ENCODE measurements at places on chromosomes 12 and 14. TPM values are rescaled to one million over a fixed set of nuclear protein-coding genes. Genes with fewer than 3 reads are reported as not detected.

The P2RX2 gene
- 0.36 TPM for total RNA-seq

The HOXC6 gene
- total RNA-seq, result not detected

The SLC39A5 gene
- not detected for total RNA-seq

The KRT74 gene
- not detected for total RNA-seq

The ERBB3 gene
- total RNA-seq, result 17.5 TPM

The TAS2R7 gene
- not detected for total RNA-seq

The TEX52 gene
- total RNA-seq, result not detected

The TAPBPL gene
- 26.7 TPM for total RNA-seq

The TSPAN9 gene
- 18.2 TPM for total RNA-seq

The SLC10A1 gene
- total RNA-seq, result not detected

The SRRM4 gene
- total RNA-seq, result under 0.01 TPM

The RPS6KA5 gene
- total RNA-seq, result 18.2 TPM

The FZD10 gene
- 0.71 TPM for total RNA-seq

The LRRC43 gene
- 0.54 TPM for total RNA-seq

The DDX11 gene
- total RNA-seq, result 3.6 TPM

The TSHR gene
- not detected for total RNA-seq

The CRIP2 gene
- total RNA-seq, result 50.0 TPM

The EFCAB11 gene
- total RNA-seq, result 8.7 TPM

The YEATS4 gene
- total RNA-seq, result 34.1 TPM

The TMEM119 gene
- 7.1 TPM for total RNA-seq

The AMDHD1 gene
- total RNA-seq, result 1.2 TPM

The PTCSC3 gene
- not detected for total RNA-seq

The MEG3 gene
- 28.0 TPM for total RNA-seq

The PLEKHD1 gene
- total RNA-seq, result 0.16 TPM

The POTEG gene
- not detected for total RNA-seq

The FITM1 gene
- 0.33 TPM for total RNA-seq

The RNASE3 gene
- not detected for total RNA-seq

The A2M gene
- total RNA-seq, result 195 TPM

The C12orf54 gene
- 8.3 TPM for total RNA-seq

The BAG5 gene
- 24.6 TPM for total RNA-seq

The BORCS5 gene
- 16.9 TPM for total RNA-seq

The ITGB7 gene
- total RNA-seq, result 0.95 TPM

The LBHD2 gene
- total RNA-seq, result not detected

The MORN3 gene
- not detected for total RNA-seq

The KCTD10 gene
- total RNA-seq, result 93.1 TPM

The KLRB1 gene
- total RNA-seq, result 1.1 TPM

The TMEM179 gene
- total RNA-seq, result 4.1 TPM

The NABP2 gene
- total RNA-seq, result 30.2 TPM

The TAOK3 gene
- 35.0 TPM for total RNA-seq

The NFE2 gene
- total RNA-seq, result not detected

The FGF23 gene
- not detected for total RNA-seq

The OR6C2 gene
- total RNA-seq, result not detected

The LMNTD1 gene
- total RNA-seq, result 1.5 TPM

The FSCB gene
- not detected for total RNA-seq

The RPL10L gene
- not detected for total RNA-seq

The AICDA gene
- total RNA-seq, result not detected

The KRT78 gene
- total RNA-seq, result not detected

The DNAL1 gene
- total RNA-seq, result 20.0 TPM

The SERPINA12 gene
- total RNA-seq, result not detected

The CLEC1B gene
- total RNA-seq, result not detected

The CCDC175 gene
- total RNA-seq, result not detected

The HOXC12 gene
- not detected for total RNA-seq

The MYF6 gene
- total RNA-seq, result not detected

The TPPP2 gene
- total RNA-seq, result not detected

The LRRC10 gene
- total RNA-seq, result not detected
